ENCODE measurements at places on chromosomes 7 and 10.

DNA sequence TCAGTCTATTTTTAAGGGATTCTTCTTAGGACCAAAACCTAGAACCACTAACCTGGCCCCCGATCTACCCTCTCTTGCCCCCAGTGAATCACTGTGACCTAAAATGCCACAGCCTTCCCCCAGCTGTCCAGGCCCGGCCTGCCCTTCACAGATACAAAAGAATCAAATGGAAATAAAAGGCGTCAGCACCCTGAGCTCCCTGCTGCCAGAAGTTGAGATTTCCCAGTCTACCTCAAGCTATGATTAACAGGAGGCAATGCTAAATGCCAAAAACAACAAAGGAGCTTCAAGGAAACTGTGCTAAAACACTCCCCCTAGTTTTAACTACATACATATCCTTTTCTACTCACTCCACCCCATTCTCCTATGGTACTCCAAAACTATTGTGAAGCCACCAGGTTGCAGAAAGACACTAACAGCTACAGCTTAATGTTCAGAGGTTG is 67.8 kb downstream of the GSAP start:
- no peak for DNase-seq

- DNase-seq = no peak
Observed at GRCh38 chr10:97715259-97715874, 1.8 kb downstream of the MARVELD1 start.

- no peak for DNase-seq
Observed at GRCh38 chr10:121845044-121845784, 82.6 kb downstream of the ATE1 start.

GRCh38 chr10:49628599-49628998 is 14.8 kb downstream of the CHAT start:
- no peak for DNase-seq

DNA sequence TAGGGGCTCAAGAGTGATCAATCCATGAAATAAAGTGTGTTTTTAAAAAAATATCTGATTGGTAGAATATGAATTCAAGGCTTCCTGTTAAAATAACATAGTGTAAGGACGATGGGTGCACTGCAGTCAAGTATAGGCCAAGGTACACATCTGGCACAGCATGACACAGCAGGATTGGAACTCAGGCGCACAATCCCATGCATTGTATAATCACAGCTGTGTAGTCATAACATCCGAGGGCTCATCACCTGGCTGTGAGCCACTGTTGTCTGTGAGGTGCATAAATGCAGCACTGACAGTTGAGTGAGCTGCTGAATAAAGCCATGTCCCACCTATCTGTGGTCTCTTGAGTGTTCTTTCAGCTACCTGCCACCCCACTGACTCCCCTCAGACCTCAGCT is 142.3 kb upstream of the HPS1 start:
- DNase-seq = no peak

GRCh38 chr10:122140941-122141623 is 130.0 kb upstream of the BTBD16 start:
- no peak for DNase-seq

DNA sequence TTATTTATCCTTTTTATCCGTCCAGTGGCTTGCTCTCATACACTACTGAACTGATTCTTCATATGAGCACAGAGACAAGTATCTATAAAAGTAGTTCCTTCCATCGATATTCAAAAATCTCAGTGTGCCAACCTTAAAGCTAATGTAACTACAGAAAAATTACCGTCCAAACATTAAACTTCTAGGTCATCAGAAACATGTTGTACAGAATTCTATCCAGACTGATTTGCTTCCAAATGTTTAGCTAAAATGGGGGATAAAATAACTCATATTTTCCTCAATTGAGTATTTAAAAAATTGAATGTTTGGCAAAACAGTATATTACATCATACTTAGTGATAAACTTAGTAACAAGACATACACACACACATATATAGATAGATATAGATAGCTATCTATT is 584.7 kb upstream of the SEMA3D start:
- no peak for DNase-seq

Measured in esophagus squamous epithelium (tissue), 5 donors.